ENCODE measurements at places on chromosomes 11 and 22. TPM values are rescaled to one million over a fixed set of nuclear protein-coding genes. Genes with fewer than 3 reads are reported as not detected.

DNA sequence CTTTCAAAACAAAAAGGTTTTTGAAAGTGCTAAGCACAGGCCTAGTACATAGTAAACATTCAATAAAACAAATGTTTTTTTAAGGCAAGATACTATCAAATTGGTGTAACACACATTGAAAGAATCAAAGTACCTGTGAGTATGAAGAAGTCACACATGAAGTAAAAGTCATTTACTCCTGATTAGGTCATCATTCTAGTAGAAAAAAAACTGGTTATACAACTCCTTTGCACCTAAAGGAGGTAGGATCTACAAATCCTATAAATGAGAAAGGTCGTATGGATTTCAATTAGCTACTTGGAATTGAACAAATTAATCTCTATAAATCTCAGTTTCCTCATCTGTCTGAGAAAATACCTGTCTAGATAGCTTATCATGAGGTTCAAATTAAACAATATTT is 80.8 kb downstream of the SIK3 start:
- no peak for DNase-seq

- DNase-seq = no peak
Observed at GRCh38 chr11:63567044-63567840, 4.1 kb upstream of the PLAAT2 start.

Gene RHBDD3
- total RNA-seq = 16.8 TPM

- peak; percentile 20 for DNase-seq
Observed at GRCh38 chr11:42066113-42066512, 606.7 kb upstream of the LRRC4C start.

DNA sequence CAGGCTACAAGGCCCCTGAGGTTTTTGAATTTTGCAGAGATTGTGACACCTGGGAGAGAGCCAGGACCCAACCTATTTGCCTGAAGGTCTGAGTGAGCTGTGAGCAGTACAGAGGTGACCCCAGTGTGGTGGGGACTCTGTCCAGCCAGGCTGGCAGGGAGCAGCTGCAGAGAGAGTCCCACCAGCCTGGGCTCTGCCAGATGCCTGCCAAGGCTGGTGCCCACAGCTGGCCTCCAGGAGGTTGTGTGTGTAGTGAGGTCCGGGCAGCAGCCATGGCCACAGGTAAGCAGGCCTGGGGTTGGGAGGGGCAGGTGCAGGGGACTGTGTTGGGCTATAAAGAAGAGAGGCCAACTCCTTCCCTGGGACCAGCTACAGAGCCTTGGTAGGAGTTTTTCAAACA is 144.8 kb downstream of the CRYBB2 start:
- no peak for DNase-seq

DNA sequence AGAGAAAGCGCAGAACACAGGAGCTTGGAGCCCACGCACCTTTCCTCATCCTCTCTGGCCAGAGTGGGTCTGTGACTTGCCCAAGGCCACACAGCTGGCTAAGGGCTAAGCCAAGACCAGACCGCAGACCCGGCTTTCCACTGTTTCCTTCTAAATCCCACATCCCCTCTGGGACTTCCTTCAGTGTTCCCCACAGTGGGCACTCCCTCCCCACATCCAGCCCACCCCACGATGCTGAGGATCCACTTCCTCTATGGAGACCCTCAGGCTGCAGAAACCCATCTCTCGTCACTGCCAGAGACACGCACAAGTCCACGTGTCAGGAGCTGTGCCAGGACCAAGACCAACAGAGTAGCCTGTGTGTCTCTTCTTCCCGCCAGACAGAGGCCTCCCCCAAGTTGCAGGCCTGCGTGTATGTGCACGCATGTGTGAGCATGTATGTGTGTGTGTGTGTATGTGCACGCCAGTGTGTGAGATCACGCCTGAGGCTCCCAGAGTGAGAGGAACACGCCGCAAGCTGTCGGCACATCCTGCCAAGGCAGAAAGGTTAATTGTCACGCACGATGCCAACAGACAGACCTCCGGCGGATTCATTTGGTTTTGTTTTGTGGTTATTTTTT is 21.6 kb downstream of the PDGFB start:
- no peak for DNase-seq

- no peak for DNase-seq
Observed at GRCh38 chr11:36030731-36031281, 86.9 kb downstream of the LDLRAD3 start.

DNA sequence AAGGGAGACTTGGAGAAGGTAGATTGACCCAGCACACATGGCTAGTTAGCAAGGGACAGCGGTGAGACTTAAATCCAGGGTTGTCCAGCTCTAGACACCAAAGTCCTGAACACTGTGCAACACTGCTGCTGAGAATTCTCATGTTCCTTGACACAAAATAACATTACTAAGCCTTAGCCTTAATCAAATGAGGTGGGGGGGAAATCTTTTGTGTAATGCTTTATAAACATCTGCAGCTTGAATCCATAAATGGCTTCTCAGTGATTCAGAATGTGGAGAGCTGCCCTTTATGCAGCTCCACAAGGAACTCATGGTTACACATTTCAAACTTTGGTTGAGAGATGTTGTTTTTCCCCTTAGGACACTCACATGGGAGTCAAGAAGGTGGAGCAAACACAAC is 80.0 kb downstream of the CD44 start:
- DNase-seq = no peak

Gene SCN3B
- total RNA-seq = 0.56 TPM

GRCh38 chr11:68051191-68052136 is 12.6 kb downstream of the TCIRG1 start:
- no peak for DNase-seq

DNA sequence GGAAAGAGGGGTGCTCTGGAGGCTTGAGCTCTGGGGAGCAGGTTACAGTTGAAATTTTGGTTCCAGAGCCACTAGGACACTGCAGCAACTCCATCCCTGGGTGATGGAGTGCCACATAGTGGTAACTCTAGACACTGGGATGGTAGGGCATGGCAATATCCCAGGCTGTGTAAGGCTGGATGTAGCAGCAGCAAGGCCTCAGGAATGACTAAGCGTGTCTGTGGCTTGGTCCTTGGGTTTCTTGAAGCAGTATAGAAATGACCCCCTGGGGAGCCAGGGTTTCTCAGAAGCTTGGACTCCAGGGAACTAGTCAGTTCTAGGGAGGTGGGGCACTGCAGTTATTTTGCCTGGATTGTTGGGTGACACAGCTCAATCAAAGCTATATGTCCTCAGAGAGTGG is 8.1 kb downstream of the MS4A4A start:
- DNase-seq = no peak

DNA sequence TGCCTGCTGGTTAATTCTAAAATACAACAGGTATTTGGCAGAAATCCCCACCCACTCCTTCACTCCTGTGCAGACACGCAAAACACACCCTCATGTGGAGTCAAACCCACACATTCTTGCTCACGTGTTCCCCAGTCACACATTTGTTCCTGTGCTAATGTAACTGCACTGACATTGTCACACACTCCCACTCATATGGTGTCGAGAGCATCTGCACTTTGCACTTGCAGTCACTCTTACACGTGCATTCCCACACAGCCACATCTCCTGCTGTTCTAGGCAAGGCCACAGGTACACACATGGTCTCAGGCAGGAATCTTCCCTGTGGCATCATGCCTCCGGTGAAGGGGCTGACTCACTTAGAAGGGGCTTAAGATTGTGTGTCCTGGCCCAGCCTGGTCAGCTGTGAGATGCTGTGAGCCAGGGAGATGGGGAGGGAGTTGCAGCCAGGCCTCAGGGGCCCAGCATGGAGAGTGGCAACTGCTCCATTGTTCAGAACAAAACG is 395.0 kb downstream of the TENM4 start:
- no peak for DNase-seq

DNA sequence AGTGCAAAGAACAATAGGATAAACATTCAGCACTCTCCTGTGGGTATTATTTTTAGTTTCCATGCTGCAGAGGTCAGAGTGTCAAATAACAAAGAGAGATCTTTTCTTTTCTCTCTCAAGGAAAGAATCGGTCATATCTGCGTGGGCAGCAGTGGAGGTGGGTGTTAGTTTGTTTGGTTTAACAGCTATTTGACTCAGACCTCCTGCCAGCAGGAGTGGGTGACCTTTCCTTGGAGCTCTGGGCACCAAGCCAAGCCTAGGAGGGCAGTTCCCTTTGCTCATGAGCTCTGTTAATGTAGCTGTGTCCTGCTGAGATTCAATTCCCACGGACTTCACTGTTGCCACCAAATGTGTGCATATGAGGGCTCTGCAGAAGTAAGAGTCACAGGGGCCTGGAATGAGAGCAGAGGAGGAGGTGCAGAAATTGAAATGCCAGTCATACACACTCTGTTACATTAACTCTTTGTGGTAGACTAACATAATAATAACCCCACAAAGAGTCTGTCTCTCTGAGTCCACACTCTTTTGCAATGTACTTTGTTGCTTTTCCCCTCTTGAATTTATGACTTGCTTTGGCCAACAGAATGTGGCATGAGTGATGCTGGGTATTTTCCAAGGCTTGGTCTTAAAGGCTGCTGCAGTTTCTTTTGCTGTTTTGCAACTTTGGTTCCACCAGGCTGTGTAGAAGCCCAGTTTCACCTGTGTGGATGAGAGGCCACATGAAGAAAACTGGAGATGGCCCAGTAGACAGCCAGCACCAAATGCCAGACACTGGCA is 76.0 kb upstream of the GRK3 start:
- peak; percentile 85 for DNase-seq

DNA sequence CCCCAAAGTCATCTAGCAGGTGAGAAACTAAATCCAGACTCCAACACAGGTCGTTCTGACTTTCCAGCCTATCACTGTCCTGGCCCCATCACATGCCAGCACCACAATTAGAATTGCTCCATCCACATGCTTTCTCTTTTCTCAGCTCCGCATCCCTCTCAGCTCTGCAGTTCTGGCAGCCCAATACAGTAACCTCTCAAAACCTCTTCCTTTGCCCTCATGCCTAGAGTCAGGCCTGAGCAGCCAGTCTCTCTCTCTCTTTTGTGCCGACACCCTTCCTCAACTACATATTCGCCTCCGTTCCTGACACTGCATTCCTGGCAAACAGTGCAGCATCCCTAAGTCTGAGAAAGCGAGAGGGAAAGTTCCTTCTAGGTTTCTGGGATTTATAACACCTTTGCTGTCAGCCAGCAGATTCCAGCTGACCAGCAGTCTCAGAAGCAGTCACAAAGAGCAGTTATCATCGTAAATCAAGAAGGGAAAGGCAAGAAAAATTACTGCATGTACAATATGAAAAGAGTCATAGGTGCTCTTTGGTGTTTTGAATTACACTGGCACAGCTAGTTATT is 258.0 kb downstream of the FAT3 start:
- no peak for DNase-seq

DNA sequence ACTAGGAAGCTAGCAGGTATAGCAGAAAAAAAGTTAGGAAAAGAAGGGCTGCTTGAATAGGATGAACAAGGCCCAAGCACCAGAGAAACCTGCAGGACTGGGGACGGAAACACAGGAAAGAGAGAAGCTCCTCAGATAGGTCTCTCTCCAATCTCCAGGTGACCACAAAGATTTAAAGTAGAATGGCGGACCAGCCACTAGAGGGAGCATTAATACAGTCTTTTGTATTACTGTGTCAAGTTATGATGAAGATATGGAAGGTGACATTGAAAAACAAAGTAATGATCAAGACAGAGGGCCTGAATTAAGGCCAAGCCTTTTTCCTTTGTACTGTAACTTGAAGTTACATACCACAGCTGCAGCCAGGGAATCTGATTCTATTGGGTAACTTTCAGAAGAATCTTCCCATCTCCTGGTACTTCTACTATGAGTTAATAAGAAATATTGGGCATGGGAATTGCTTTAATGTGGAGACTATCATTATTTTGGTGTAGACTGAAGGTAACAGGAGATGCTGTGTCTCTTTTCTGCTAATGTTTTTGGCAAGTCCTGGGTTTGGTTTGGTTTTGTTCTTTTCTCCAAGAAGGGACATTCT is 33.8 kb downstream of the OR2AG2 start:
- DNase-seq = no peak

DNA sequence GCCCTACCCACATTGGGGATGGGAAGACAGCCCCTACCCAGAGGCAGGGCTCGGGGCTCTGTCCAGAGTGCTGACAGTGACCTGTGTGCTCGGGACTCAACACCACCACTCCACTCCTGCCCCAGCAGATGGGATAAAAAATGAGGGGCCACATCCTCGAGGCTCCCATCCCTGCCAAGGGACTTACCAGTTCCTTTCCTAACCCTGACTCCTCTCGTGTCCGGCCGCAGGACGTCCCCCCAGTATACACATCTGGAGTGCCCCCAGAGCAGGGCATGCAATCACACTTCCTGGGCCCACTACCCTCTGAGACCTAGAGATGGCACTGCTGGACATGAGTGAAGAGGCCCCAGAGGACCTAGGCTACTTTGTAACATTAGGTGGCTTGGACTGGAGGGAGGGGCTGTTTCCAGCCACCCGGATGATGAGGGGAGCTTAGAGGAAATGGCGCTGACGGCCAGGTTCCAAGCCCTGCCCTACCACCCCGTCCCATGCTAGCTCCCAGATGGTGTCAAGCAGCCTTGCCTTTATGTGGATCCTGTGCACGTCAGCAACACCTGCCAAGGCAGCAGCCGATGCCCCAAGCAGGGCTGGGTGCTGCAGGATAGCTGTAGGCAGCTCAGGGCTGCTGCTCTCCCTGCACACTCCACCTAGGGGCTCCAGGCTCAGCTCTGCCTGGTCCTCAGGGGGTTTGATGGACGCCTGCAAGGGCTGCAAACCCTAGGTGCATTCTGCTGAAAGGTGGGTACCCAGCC is 86.6 kb downstream of the DGCR2 start:
- peak; percentile 43 for DNase-seq

Gene APOA5
- not detected for total RNA-seq

Gene PGA4
- total RNA-seq = 0.74 TPM
